Activated CD4-positive, alpha-beta T cell treated with anti-CD3 and anti-CD28 coated beads, Interleukin-2, amount 10 ng/mL, durations not matched to agents 24 days and 14 days (primary cell): ENCODE measurements at places on chromosomes 13 and 19. TPM values are rescaled to one million over a fixed set of nuclear protein-coding genes. Genes with fewer than 3 reads are reported as not detected.
A peak's percentile ranks its signal among the peaks of the same experiment; 100 is the strongest.

Gene COLGALT1
- total RNA-seq = 103 and 106 TPM in 2 replicates

- DNase-seq = no peak
These were observed 64.8 kb downstream of the ARHGAP35 start for GRCh38 chr19:46925548-46925950.

DNA sequence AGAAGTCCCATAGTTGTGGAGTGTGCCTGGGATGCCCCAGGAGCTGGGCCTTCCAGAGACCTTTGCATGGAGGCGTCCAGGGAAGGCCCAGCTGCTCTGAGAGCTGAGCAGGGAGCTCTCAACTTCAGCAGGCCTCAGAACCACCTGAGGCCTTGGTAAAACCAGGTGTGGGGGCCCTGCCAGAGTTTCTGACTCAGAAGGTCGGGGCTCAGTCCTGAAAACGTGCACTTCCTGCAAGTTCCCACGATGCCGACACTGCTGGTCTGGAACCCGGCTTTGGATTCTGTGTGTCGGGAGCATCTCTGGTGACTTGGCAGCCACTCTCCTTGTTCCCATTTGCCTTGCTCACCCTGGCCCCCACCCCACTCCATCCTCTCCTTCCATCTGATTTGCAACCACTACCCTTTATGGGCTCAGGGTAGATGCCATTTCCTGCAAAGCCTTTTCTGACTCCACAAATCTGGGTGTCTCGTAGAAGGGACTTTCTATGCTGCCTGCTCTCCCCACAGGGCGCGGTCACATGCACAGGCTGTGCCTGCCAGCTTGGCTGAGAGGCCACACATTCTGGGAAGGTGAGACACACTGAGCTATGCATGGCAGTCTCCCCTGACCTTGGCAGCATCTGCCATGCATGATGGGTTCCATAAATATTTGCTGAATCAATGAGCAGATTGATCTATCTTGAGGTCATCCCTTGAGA is 244.7 kb downstream of the COL4A1 start:
- no peak for DNase-seq

- DNase-seq = peak; percentile 82
These were observed 6.9 kb downstream of the RAB8A start for GRCh38 chr19:16118489-16119033.

Gene PTH2
- not detected in 2 replicates for total RNA-seq

Gene CCDC70
- total RNA-seq = not detected in 2 replicates

- no peak for DNase-seq
These were observed 6.2 kb downstream of the KCNJ14 start for GRCh38 chr19:48461651-48461981.

Gene HSD17B14
- 0.44 and 0.47 TPM in 2 replicates for total RNA-seq

Gene PDE4C
- 0.14 and 0.37 TPM in 2 replicates for total RNA-seq

Gene RABAC1
- total RNA-seq = 37.2 and 41.5 TPM in 2 replicates

- DNase-seq = no peak
These were observed 398.3 kb downstream of the RFC3 start for GRCh38 chr13:34216256-34216655.

Gene SHANK1
- not detected in 2 replicates for total RNA-seq

Gene FUT1
- total RNA-seq = 0.23 and 0.26 TPM in 2 replicates

Gene GPC6
- not detected in 2 replicates for total RNA-seq

DNA sequence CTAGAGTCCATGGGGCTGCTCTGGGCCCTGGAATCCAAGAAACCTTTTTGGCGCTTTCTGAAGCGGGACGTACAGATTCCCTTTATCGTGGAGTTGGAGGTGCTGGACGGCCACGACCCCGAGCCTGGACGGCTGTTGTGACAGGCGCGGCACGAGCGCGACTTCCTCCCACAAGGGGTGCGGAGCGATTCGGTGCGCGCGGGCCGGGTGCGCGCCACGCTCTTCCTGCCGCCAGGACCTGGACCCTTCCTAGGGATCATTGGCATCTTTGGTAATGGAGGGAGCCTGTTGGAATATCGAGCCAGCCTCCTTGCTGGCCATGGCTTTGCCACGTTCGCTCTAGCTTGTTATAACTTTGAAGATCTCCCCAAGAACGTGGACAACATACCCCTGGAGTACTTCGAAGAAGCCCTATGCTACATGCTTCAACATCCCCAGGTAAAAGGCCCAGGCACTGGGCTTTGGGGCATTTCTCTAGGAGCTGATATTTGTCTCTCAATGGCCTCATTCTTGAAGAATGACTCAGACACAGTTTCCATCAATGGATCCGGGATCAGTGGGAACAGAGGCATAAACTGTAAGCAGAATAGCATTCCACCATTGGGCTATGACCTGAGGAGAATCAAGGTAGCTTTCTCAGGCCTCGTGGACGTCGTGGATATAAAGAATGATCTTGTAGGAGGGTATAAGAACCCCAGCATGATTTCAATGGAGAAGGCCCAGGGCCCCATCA is 3.5 kb upstream of the ZFP82 start:
- no peak for DNase-seq

Gene SHISA7
- total RNA-seq = not detected in 2 replicates

Gene ZNF274
- total RNA-seq = 19.4 and 19.8 TPM in 2 replicates

DNA sequence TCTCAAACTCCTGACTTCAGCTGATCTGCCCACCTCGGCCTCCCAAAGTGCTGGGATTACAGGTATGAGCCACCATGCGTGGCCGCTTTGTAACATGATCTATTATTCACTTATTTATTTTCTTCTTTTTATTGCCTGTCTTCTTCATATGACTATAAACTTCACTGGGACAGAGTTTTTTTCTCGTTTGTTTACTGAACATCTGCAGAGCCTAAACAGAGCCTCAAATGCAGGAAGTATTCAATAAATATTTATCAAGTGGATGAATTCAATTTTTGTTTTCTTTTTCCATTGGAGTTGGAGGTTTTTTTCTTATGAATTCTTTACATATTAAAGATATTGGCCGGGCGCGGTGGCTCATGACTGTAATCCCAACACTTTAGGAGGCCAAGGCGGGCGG is 54.7 kb downstream of the SKA3 start:
- DNase-seq = no peak

GRCh38 chr13:60230593-60230992 is 66.9 kb upstream of the DIAPH3 start:
- DNase-seq = no peak

Gene IGFL2
- total RNA-seq = 0.33 and 0.40 TPM in 2 replicates

DNA sequence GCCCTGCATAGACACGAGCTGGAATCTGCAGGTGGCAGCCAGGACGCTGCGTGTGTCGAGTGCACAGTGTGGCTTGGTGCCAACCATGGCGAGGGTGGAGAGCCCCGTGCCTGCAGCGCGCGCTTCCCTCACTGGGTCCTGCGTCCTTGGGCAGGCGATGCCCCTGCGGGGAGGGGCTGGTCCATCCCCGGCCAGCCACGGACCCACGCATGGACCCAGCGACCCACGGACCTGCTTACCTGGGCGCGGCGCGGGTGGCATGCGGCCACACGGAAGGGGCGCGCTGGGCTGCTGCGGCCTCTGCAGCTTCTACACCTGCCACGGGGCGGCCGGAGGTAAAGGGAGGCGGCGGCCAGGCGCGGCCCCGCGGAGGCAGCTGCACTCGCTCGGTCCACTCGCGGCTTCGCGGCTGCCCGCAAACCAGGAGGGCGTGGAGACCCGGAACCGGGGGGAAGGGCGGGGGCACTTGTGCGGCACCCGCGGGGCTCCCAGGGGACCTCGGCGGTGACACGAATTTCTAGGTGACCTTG is 569 bp upstream of the MCF2L start:
- DNase-seq = peak; percentile 74

- no peak for DNase-seq
These were observed 22.5 kb downstream of the NKPD1 start for GRCh38 chr19:45138303-45138751.

DNA sequence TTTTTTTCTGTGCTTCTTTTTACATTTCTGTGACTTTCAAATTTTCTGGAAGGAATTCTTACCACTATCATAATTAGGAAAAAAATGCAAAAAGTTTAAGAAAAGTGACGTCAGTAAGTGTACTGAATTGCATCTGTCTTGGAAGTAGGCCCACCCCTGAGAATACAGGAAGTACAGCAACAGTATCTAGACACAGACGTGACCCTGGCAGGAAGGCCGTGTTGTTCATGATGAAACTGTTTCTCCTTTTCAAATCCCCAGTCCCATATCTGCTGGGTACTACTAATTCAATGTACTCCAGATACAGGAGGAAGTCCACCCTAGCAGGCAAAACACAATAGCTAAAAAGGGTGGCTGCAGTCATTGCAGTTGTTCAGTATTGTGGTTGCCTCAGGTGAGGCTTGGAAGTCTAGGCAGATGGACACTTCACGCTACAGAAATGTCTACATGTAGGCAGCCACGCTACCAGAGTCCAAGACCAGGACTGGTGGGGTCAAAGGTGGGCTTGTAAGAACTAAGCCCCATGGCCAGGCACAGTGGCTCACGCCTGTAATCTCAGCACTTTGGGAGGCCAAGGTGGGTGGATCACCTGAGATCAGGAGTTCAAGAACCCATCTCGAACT is 49.6 kb upstream of the MED4 start:
- DNase-seq = no peak

DNA sequence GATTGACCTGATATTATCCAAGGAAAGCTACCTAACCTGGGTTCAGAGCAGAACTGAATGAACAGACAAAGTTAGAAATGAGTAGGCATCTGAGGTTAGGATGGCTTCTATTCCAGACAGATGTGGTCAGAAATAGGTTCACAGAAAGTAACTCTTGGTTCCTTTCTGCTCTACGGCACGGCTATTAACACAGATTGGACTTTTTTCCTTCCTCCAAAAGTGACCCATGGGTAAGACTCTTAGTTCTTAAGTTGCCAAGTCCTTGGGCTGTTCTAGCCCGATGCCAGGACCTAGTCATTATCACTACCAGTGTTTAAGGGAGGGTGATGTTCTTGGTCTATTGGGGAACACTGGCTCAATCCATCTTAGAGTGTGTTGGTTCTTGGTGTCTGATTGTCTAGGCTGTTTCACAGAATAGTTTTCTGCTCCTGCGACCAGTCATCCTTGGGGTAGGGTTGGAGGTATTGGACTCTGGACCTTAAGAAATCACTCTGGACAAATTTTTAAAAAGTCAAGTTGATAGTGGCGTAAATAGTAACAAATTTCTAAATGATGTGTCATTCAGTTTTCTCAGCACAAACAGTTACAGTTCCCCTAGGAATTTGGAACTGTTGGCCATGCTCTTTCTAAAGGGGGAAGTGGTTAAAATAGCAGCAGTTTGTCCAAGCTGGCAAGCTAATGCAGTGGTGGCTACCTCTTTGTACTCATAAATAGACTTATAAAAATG is 60.1 kb upstream of the MYCBP2 start:
- DNase-seq = no peak

Gene C19orf67
- total RNA-seq = 0.54 and 0.58 TPM in 2 replicates

Gene ZBTB32
- 140 and 142 TPM in 2 replicates for total RNA-seq

DNA sequence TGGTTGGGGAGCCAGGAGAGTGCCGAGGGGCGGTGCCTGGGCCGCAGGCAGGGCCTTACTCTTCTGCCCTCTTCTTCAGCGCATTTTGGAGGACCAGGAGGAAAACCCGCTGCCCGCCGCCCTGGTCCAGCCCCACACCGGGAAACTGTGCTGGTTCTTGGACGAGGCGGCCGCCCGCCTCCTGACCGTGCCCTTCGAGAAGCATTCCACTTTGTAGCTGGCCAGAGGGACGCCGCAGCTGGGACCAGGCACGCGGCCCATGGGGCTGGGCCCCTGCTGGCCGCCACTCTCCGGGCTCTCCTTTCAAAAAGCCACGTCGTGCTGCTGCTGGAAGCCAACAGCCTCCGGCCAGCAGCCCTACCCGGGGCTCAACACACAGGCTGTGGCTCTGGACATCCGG is 9.4 kb downstream of the PGLS start:
- no peak for DNase-seq

- no peak for DNase-seq
These were observed 38.4 kb downstream of the EFNB2 start for GRCh38 chr13:106497079-106497478.

- no peak for DNase-seq
These were observed 10.5 kb upstream of the CHAMP1 start for GRCh38 chr13:114303700-114304327.

DNA sequence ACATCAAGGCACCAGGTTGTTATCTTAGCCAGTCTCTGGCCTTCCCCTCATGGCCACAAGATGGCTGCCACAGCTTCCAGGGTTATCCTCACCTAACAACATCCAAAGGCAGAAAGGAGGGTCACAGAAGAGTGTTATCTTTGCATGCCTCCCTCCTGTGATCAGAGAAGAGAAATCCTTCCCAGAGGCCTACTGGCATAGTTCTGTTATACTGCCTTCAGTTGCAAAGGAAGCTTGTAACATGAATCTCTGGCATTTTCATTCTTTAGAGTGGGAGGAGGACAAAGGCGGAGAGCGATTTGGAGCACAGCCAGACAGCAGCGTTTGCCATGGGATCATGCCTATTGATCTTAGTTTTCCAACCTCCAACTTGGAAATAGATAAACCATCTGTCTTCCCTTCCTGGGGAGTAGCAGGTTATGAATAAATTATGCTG is 135.7 kb downstream of the DNAJC15 start:
- peak; percentile 13 for DNase-seq

DNA sequence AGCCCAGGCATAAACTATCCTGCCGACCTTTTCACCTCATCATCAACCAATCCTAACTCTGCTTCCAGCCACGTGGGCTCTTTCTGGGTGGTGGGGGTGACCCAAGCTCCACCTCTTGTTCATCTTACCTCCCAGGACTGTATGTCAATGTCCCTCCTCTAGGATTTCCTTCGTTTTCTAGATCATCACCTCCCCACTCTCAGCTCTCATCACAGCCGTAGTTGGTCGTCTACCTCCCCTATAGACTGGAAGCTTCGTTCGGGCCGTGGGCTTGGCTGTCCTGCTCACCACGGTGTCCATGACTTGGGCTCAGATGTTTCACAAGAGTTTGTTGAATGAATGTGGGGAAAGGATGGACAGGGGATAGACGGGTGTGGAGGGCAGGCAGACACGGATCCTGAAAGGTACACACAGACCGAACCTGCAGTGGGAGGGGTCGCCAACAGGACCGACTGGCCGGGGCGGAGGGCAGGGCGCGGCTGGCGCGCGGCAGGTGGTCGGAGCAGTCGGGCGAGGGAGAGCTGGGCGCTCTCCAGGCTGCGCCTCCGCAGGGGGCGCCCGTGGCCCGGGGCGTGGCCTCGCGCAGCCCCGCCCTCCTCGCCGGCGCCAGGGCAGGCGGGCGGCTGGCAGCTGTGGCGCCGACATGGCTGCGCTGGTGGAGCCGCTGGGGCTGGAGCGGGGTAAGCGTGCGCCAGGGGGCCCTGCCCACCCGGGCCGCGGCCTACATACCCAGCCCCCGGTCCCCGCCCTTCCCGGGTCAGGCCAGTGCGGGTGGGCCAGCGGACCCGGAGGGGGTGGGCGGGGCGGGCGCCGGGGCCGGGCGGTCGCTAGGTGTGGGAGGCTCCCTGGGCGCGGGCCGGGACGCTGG is at the start of gene LIN7B:
TSS of gene LIN7B (plus strand) at position 609 of the 868 bp plus-strand sequence. CDS start at position 644, 35 bp downstream.
- peak; percentile 95 for DNase-seq
